ENCODE measurements at places on chromosomes 6 and 20.

GRCh38 chr20:32365564-32365963, 7.4 kb downstream of the ASXL1 start:
- no peak for DNase-seq

DNA sequence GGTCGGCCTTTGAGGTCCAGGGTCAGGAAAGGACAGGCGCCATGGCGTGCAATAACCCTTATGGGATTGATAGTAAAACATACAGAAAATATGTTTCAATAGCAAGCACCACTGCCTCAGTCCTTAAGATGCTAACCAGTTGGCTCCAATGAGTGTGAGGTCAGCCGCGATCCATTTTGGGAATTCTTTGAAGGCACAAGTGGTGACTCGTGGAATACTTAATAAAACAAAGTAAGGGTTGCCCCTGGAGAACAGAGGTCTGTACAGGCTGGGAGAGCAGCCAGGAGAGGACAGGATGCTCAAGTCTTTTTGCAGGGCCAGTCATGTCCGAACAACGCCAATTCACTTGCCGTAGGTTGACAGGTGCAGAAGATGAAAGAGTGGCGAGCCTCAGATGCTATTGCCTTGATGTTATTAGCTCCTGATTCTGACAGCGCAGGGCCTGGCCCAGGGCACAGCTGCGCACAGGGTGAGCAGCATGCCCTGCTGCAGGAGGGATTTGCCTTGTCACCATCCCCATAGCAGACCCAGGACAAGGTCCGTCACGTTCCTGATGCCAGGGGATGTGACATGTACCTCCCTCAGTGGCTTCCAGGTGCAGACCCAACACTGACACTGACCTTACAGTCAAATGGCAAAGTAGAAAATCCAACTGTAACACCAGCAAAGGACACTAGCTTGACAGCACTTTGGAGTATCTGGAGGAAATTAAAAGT, 21.8 kb downstream of the SYNDIG1 start:
- DNase-seq, result no peak

DNA sequence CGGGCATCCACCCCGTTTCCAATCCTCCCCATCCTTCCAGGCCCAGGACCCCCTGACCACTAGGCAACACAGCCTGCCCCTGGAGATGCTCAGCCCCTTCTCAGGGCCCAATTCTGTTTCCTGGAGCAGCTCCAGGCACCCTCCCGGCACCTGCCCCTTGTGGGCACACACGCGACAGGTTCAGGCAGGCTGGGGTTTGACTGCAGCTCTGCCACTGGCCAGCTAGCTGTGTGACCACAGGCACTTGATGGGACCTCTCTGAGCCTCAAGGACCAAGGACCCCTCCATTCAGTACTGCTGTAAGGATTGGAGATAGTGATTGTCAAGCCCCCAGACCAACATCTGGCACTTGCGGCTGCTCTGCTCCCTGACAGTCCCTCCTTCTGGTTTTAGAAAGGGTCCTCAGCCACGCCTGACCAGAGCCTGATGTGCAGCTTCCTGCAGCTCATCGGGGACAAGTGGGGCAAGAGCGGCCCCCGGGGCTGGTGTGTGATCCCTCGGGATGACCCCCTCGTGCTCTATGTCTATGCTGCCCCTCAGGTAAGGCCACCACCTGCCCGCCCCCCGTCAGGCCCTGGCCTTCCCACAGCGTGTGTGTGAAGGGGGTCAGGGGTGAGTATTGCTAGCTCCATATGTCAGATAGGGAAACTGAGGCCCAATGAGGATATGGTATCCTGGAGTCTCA, 21.7 kb downstream of the FGD2 start:
- DNase-seq, result no peak

- DNase-seq, result peak; percentile 73
Measured at GRCh38 chr6:134352786-134353480, 35.0 kb upstream of the SGK1 start.

DNA sequence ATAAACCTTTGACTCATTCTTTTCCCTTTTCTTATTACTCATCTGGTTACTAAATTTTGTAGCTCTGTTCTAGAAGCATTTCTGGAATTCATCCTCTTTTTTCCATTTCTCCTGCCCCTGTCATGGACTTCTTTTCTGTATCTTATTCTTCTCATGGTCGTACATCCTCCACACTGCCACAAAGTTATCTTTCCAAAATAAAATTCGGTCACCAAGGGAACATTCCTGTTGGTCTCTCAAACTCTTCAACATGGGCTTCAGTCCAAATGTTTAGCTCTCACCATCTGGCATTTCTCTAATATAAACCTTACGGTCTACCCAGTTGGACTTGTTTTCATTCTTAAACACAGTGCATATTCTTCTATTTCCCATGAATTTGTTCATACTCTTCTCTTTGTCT, 428.8 kb upstream of the ID4 start:
- no peak for DNase-seq

DNA sequence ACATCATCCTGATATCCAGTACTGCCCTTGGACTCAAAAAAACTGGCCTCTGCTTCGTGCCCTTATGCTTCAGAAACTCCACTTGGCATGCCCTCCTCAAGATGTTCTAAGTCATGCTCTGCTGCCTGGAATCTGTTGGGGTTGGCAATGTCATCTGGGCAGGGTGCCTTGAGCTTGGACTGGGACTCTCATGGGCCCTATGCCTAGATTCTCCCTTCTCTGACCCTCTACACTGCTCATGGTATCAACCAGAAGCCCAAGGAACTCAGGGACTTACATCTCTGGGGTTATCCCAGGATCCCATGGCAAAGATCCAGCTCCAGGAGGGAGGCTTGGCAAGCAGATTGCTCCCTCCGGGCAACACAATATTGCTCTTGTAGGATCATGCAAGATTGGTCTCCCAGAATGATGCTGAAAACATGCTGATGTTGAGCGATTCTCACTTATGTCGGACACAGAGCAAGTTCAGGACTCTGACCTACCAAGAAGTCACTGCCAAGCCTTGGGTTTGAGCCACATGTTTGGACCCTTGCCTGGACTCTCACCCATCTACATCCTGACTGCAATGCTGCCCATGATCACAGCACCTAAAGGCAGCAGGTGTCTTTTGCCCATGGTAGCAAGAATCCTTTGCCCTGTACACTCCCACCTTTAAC, 88.8 kb downstream of the ADAT2 start:
- DNase-seq, result no peak

GRCh38 chr6:78511009-78511408, 356.3 kb upstream of the IRAK1BP1 start:
- DNase-seq, result no peak

DNA sequence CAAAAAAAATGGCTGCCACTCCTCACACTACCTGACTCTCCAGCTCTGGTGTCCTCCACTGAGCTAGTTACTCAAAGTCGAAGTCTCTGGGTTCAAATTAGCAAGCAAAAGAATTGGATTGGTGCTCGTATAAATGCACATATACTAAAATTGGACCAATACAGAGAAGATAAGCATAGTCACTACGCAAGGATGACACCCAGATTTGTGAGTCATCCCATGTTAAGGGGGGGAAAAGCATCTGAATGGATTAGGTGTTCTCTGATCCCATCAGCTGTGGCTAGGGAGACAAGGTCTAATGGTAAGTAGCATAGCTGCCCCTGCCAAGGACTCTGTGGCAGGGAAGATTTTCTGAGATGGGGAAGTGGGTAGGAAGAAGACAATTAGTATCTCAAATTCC, 18.3 kb upstream of the AMD1 start:
- DNase-seq, result no peak

GRCh38 chr6:82597201-82597600, 233.6 kb downstream of the TPBG start:
- no peak for DNase-seq

DNA sequence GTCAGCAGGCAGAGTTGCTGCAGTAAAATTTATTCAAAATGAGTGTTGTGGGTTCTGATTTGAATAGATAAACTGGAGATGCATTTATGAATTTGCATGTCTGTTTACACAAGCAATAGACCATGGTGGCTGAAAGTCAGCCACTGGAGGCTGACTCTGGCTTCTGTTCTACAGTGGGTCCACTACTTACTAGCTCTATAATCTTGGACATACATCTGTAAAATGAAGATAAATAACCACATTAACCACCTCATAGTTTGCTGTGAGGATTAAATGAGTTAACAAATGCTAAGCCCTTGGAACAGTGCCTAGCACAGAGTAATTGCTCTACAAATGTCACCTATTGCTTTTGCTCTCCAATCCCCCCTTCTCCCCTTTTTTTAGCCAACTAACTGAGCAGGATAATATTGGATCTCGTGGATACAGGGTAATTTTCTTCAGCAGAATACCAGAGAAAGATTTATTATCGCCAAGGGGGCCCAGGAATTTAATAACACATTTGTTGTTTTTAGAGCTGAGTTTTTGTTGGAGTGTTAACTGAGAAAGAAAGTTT, 1.4 kb upstream of the PM20D2 start:
- no peak for DNase-seq

DNA sequence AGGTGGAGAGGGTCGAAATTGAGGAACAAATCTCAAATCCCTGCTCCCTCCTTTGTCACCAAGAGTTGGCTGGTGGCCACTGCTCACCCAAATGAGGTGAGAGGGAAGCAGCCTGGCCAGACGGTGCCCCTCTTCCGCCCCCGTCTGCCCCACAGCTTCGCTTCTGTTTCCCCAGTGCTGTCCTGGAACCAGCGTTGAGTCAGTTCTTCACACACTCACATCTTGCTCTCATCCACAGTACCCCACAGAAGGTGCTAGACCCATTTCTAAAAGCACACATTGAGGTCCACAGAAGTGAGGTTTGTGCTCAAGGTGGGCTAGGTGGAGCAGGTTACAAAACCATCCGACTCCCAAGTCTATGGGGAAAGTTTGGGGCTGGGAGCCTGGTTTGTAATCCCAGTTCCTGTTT, 3.8 kb downstream of the CEBPB start:
- no peak for DNase-seq

DNA sequence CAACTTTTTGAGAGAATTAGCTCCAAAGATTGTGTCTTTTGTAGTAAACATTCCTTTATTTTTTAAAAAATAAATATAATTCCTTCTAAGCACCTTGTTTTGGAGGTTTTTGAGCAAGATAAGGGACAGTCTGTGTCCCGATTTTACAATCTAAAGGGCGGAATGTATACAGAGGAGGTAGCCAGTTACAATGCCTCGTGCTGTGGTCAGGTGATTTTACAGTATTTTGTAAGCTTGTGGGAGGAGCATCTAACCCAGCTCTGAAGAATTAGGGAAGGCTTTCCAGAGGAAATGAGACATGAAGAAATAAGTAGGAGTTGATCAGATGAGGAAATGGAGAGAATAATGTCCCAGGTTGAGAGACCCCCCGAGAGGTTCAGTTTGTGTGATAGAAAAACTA, 1.3 kb downstream of the HINT3 start:
- peak; percentile 54 for DNase-seq

DNA sequence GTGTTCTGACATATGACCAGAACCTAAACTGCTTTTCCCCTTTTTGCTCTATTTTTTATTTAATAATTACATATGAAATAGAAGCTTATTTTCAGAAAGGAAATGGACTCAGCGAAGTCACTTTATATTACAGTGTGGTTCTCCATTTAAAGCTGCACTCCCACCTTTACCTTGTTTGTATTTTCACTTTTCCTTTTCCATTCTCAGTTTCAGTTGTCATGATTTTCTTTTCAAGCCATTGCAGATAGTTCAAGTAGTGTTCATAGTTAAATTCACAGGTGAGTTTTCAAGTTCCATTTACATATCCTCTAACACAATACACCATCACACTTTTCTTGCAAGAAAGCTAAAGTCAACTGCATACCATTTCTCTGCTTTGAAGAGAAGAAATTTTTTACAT, 400.2 kb downstream of the HACE1 start:
- no peak for DNase-seq

GRCh38 chr6:142746524-142746923, 198.5 kb downstream of the HIVEP2 start:
- DNase-seq, result no peak

- DNase-seq, result peak; percentile 85
Measured at GRCh38 chr6:45650524-45651135, 272.9 kb upstream of the SUPT3H start.

DNA sequence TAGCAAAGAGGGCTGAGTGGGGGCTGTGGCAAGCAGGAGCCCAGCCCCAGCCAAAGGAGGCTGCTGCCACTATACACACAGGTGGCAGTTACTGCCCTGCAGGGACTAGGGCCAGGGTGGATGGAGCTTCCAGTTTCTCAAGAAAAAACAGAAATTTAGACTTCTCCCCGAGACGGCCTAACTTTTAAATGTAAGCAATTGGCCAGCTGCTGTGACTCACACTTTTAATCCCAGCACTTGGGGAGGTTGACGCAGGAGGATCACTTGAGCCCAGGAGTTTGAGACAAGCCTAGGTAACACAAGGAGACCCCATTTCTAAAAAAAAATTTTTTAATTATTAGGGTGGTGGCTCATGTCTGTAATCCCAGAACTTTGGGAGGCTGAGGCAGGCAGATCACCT, 98.2 kb upstream of the NFATC2 start:
- DNase-seq, result no peak

DNA sequence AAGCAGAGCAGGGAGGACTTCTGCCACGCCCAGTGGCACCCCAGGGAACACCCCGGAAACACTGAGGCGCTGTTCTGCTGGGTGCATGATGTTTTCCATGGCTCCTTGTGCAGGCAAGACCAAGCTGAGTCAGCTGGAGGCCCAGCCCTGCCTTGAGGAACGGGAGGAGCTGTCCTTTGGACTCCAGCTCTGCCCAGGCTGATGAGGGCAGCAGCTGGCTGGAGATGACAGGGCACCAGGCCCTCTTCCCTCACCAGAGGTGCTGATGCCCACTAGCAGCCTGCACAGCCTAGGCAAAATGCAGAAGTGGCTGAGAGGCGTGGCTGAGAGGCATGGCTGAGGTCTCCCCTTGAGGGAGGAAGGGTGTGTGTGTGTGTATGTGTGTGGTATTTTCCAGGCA, 2.4 kb downstream of the C6orf132 start:
- peak; percentile 28 for DNase-seq

DNA sequence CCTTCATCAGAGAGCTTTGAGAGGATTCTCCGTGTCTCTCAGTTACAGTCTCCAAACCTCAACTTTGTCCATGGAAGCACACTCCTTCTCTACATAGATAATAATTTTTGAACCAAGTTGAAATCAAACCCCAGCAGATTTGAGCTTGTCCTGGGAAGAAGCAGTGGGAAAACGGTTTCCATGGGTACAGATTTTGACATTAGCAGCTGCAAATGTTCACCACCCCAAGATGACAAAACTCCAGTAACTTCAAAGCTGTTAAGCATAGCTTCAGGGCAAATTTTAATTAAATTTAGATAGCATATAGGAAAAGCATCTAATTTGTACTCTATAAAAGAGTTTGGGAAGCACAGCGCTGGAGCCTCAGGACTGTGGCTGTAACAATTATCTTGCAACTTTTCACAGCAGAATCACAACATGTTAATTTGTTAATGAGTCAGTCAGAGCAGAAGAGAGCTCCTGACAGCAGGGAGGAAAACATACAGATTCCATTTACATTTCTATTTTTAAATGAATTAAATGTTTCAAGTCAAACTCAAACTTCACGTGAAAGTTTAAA, 240.7 kb downstream of the BMP7 start:
- DNase-seq, result no peak

- no peak for DNase-seq
Measured at GRCh38 chr6:73696966-73697655, 1.1 kb downstream of the CD109 start.
